Stimulated activated CD8-positive, alpha-beta memory T cell treated with anti-CD3 and anti-CD28 coated beads, Interleukin-2, amount 100 ng/mL, for 1 hour (primary cell): ENCODE measurements at places on chromosomes 1 and 21.

GRCh38 chr1:230612651-230613050, 29.6 kb upstream of the COG2 start:
- DNase-seq: no peak

DNA sequence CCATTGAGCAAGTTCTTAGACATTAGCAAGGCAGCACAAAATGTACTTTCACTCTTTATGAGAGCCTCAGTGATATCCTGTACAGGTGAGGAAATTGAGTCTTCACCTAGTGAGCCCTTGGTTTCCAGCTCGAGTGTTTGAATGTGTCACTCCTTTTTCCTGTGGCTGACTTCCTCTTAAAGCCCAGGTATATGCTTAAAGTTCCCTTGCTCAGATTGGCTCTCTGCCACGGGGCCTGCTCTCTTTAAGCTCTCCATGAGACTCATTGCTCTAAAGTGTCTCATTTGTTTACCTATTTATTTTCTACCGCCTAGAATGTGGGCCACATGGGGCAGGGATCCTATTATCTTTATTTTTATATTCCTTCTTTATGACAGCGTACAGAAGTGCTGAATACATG, 324.9 kb downstream of the SIPA1L2 start:
- no peak for DNase-seq

DNA sequence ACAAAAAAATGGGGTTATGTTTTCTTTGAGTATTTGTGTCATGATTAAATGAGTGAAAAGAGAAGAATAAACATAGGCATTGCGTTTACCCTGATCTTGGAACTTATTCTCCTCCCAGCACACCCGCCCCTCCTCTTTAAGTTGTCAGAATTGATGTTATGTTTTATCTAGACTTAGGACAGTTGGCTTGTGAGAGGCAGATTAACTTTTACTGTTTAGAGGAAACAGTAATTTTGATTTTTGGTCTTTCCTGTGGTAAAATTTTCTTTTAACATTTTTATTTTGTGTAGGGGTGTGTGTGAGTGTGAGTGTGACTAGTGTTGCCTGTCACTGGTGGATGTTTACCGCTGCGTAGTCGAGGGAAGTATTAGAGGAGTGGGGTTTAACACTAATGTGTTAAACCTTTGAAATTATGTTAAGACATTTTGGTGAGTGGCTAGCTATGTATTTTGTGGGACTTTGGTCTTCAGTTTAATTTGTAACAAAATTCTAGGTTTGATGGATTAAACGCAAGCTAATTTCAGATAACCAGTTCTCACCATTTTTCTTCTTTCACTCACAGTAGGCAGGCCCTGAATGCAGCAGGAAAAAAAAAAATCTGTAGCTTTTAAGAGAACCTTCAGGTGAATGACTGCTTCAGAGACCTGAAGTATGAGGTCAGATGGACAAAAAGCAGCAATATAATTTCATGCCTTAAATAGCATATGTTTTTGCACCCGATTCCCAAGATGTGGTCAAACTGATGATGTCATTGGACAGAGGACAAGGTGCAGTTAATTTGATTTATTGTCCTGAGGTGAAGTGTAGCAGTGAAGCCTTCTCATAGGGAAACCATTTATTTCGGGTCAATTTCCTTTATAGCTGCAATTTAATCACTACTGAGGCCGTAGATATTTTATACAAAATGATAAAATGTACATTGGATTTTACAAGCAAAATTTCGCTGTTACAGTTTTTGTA, 2.7 kb downstream of the POU2F1 start:
- no peak for DNase-seq

- DNase-seq: no peak
Observed at GRCh38 chr21:15274701-15275485, 210.1 kb upstream of the NRIP1 start.
